ENCODE measurements at places on chromosomes 3 and 15.

GRCh38 chr3:23422517-23422851, 219.4 kb downstream of the UBE2E2 start:
- no peak for DNase-seq

GRCh38 chr3:159045279-159045885, 243.5 kb downstream of the MFSD1 start:
- no peak for DNase-seq

DNA sequence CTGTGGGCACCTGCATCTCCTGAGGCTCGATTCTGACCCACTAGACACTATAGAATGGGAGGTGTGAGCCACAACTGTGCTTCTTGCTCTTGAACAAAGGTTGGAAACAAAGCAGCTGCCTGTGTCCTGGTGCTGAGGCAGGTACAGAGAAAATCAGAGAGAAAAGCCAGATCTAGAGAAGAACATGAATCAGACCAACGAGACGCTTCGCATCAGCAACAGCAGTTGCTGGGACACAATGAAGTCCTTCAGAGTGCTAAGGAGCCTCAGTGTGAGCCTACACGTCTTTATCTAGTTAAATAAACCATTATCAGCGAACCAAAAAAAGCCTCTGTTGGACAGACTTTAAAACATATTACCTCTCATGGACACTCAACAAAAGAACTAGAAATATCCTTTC, 86.3 kb upstream of the MEX3B start:
- DNase-seq = no peak

GRCh38 chr3:193621127-193621526, 28.1 kb downstream of the OPA1 start:
- DNase-seq = no peak

GRCh38 chr3:152177757-152178156, 91.0 kb upstream of the MBNL1 start:
- DNase-seq = no peak

DNA sequence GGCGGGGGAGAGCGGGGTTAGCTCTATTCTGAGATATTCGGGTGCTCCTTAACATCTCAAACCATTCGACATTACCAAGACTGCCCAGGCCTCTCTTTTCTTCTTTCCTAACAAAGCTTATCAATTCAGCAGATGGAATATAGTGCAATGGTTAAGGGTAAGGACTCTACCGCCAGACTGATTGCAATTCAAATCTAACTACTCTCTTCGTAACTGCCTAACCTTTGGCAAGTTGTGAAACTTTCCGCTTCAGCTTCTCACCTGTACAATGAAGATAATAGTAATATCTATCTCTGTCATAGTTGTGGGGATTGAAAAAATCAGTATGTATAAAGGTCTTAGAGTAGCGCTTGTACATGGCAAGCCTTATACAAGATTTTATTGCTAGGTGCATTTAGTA, 972 bp downstream of the UBA5 start:
- no peak for DNase-seq

Measured in body of pancreas (tissue), 4 donors.